ENCODE measurements at places on chromosomes 12 and 14. TPM values are rescaled to one million over a fixed set of nuclear protein-coding genes. Genes with fewer than 3 reads are reported as not detected.

Gene OR6C6
- total RNA-seq, result not detected

Gene CCDC60
- total RNA-seq, result not detected

Gene FGFR1OP2
- total RNA-seq, result 58.3 TPM

Gene PRH2
- not detected for total RNA-seq

Gene KSR2
- 0.24 TPM for total RNA-seq

Gene RNASE7
- total RNA-seq, result not detected

Gene RPGRIP1
- 0.12 TPM for total RNA-seq

Gene SYT10
- total RNA-seq, result not detected

Gene TCL1B
- not detected for total RNA-seq

Gene RND1
- not detected for total RNA-seq

Measured in RPMI7951 (cell line).